ENCODE measurements at places on chromosomes 5 and 9.
A peak's percentile ranks its signal among the peaks of the same experiment; 100 is the strongest.

GRCh38 chr9:95091601-95092261 is 225.8 kb downstream of the FANCC start:
- peak; percentile 55 for DNase-seq

DNA sequence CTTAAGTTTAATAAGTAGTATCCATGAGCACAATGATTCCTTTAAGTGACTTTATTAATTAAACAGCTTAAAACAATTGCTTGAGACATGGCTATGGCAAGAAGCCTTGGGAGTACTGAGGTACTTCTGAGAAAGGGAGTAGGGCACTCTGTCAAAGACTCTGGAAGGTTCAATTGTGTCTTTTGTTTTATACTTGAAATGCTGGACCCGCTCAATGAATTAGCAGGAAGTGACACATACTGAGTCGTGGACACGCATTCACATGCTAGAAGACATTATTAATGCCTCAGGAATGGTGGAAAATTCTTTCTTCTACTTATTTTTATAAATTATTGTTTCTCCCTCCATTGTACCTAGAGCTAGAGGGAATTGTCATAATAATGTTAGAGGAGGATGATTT is 347.3 kb upstream of the ZNF608 start:
- no peak for DNase-seq

- peak; percentile 14 for DNase-seq
Measured at GRCh38 chr9:105087910-105088898, 156.2 kb upstream of the SLC44A1 start.

GRCh38 chr5:14871214-14872069 is at the start of gene ANKH:
Gene ANKH (minus strand): TSS chr5:14871778. CDS start chr5:14871447, 331 bp downstream.
- DNase-seq, result peak; percentile 94

DNA sequence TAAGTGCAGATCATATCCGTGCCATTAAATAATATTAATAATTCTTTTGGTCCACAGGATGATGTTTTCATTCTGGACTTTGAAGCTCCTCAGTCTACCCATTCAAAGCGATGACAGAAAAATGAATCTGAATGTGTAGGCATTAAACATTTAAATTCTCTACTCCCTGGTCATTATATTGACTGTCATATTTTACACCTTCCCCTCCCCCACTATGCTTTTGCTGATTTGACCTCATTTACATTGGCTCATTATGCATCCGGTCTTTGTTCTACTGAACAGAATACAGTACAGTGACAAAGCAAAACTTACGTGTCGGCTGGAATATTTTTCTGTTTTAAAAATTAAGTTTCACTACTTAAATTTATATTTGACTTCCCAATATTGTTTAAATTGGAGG is 289.7 kb upstream of the TMEM161B start:
- no peak for DNase-seq

DNA sequence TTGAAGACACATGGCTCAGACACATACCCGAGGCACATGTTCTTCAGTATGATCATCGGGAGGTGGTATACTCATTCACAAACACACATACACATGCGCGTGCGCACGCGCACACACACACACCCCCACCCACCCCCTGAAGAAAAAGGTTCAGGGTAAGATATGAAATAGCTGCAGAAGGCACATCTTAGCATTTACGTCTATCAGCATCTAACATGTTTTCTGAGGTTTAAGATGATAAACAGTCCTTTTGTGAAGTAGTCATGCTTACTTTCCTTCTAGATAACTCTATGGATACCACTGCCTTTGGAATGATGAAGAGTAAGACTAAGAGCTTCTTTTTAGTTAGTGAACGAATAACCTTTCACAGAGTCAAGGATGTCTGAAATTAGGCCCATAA is 105.1 kb upstream of the GNA14 start:
- no peak for DNase-seq

- DNase-seq, result no peak
Measured at GRCh38 chr9:110148384-110148783, 59.6 kb downstream of the C9orf152 start.

DNA sequence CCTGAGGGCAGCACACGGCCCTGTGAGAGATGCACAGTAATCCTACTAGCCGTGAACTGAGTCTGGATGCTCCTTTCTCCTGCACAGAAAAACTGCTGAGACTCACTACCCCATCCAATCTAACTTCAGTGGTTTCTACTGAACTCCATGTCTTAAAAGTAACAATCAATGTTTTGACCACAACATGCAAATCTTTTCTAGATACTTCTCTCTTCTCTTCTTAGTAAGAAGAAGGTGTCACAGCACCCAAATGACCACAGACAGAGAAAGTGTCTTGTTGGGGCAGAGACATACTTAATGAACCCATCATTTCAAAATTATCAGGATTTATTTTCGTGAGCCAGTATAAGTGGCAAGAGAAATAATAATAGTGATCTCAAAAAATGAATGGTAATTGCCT is 285.8 kb upstream of the MEF2C start:
- no peak for DNase-seq

Data from hepatocyte (in vitro differentiated cells).